ENCODE measurements at places on chromosomes 5 and 9.

- ATAC-seq = peak; percentile 79
These were observed 88.1 kb downstream of the FGF1 start for GRCh38 chr5:142597546-142598337.

DNA sequence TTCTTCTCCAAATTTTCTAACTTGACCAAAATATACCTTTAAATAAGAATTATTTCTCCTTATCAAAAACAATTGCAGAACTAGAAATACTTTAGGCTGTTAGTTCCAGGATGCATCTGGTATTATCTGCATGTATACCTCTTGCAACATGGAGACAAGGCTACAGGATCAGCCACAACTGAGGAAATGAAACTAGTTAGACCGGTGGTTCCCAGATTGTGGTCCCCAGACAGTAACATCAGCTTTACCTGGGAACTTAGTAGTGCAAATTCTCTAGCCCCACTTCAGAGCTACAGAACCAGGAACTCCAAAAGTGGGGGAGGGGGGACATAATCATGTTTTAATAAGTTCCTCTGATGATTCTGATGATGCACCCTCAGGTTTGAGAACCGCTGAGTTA is 61.6 kb upstream of the C9orf72 start:
- ATAC-seq = no peak

DNA sequence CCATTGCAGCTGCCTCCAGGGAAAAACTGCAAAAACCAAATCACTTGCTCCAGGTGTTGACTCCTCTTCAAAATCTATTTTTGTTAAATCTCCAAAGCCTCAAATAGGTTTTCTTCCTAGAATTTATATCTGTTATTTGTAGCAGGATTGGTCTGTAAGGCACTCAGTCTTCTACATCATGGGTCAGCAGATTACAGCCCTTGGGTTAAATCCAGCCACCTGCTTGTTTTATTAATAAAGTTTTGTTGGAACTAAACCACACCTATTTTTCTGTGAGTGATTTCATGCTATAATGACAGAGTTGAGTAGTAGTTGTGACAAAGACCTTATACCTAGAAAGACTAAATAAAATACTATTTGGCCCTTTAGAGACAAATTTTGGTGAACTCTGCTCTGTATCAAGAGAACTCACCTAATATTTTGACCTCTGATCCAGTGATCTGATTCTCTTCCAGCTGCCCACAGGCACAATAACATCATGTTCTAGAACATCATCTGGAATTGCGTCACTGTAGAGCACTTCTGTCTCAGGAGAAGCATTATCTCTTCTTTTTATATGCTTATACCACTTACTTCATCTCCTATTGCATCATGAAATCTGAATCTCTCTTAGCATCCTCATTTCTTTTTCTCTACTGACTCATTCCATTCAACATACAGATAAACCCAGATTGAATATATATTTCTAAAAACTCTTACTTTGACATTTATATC is 130.1 kb downstream of the RPS23 start:
- ATAC-seq = no peak

- no peak for ATAC-seq
These were observed 94.9 kb upstream of the NREP start for GRCh38 chr5:111851631-111852548.

DNA sequence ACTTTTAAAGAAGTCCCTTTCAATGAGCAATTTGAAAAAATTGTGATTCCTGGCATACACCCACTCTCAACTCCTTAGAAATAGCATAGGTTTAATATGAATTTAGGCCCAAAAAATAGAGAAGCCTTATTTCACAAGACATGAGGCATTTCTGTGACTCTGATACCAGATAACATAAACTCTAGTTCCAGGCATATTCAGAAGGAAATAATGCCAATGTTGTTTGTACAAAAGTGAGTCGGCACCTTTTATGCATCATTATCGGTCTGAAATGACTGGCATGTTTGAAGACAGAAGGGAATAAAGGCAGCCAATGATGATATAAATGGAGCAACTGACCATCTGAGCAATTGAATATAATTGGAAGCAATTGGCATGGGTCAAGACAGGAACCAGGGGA is 19.4 kb upstream of the RECK start:
- ATAC-seq = no peak

- ATAC-seq = no peak
These were observed 15.8 kb downstream of the AFF4 start for GRCh38 chr5:132947671-132948070.

DNA sequence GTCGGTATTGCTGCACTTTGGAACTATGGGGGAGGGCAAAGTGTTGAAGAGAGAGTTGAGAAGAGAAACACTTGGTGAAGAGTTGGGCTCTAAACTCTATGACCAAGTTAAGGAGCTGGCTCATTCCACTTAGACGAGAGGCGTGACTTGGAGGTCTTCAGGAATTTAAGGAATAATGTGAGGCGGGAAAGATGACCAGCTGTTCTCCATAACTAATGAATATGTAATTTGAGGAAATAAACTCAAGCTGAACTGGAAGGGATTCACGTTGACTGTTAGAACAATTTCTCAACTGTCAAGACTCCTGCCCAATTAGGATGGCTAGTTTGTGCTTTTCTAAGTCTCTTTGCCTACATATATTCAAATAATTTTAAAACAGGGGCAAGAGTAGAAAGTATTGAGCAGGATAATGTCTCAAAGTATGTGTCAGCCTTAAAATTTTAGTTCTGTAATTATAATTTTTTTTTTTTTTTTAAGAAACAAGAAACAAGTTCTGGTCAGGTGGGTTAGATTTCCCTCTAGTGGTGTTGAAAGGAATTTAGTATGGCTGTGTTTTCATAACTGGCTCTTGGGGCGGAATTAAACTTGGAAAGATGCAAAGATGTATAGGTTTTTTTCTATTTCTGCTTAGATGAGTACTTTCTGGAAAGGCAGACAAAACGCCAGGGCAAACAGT is 33.4 kb downstream of the TMEM252 start:
- no peak for ATAC-seq

- ATAC-seq = no peak
These were observed 8.4 kb downstream of the GNAQ start for GRCh38 chr9:78023003-78023741.

GRCh38 chr5:93296338-93296737 is 284.7 kb downstream of the NR2F1-AS1 start:
- ATAC-seq = no peak

DNA sequence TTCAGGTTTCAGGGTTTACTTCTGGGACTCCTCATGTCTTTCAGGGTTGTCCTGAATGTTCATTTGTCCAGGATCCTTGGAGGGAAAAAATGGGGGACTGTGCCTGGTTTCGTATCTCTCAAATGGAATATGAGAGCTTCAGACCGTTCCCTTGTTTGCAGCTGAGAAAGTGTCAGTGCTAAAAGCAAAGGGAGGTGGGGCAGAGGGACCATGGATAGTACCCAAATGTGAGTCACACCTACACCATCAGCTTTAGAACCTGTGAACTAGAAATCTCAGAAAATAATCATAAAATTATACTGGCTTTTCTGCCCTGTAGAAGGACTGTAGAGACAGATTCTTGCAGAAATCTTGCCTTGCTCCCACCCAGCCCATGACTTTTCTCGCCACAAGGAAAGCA is 84.3 kb upstream of the TAF11L2 start:
- no peak for ATAC-seq

DNA sequence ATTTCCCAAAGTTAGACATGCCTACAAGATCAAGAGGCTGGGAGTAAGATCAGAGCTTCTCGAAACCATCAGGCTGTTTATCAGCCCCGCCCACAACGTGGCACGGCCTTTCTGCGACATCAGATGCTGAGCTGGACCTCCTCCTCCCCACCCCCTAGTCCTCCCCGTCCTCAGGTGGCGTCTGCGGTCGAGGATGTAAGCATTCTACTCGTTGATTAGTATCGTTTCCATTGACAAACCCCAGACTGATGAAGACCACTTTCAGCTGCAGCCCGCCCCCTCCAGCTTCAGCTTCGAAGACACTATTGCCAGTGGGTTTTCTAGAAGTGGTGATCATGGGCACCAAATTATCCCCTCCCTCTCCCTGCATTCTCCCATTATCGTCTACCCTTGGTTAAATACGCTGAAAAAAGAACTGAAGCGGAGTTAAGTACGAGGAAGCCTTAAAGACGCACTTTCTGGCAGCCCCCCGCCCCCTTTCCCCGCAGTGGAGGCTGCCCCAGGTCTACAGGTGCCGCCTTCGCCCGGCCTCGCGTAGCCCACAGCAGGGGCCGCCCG is 1.1 kb downstream of the PPIC start:
- ATAC-seq = no peak

GRCh38 chr5:15142458-15142857 is 270.9 kb upstream of the ANKH start:
- ATAC-seq = no peak

DNA sequence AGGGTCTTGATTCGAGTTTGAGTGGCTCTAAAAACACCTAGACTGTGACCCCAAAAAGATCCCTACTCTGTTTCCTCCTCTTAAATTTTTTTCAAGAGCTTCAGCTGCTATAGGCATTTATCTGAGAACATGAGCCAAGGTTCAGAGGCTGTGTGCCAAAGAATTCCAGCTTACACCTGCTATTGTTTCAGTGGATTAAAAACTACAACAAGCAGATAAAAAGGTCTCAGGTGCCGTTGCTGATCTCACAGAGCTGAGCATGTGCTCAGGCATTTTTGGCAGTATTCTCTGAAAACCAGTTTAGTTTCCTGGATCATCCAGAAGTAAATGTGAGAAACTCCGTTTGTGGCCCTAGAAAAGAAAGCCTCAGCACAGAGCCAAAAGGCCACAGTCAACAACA is 349.2 kb downstream of the DEPDC1B start:
- ATAC-seq = no peak

DNA sequence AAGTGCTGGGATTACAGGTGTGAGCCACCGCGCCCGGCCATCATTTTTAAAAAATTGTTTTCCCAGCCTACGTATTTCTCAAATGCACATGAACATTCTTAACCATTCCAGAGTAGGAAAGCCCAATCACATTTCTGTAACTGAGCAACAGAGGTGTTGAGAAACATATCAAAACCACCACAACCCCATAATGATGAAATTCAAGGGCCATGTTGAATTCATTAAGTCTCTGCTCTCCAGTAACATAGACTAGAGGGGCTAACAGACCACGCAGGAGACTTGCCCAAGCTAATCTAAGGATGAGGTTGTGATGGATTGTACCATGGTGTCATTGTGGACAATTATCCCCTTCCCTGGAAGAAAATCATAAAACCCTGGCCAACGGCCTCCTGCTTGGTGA is 52.9 kb downstream of the MYO10 start:
- no peak for ATAC-seq

DNA sequence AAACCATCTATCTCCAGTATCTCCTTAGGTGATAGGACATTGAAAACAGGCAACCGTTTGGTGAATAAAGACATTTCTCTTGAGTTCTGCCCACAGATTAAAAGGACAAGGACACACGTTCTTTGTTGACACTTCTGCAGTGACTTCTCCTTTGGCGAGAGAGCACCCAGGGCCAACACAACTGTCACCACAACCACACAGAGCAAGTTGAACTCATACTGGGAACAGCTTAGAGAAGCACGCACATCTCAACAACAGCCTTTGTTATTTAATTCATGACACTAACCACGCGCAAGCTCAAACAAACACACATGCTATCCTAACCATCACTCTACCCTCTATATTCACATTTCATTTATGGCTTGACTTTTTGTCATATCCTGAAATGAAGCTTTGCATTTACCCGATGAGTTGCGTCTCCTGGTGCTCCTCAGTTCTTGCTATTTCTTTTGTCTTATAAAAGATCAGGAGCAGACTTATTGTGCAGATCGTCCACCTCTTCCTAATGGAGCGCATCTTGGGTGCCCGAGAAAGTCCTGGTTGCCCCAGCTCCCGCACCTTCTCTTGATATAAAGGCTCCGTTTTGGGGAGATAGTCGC is 543 bp downstream of the ST8SIA4 start:
- ATAC-seq = peak; percentile 28

DNA sequence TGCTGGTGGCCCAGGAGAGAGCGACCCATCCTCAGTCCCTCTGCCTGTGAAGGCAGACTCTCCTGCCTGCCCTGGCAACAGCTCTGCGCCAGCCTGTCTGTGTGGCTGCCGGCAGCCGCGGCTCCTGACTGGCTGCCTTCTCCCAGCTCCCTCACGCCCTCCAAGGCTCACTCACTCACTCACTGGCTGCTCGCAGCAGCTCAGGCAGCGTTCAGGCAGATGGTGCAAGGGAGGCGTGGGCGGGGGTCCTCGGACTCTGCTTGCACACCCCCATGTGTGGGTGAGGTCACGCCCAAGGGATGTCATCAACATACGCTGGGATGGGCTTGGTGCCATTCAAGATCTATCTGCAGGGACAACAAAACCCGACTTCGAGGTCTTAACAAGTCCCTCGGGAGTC is 66.7 kb downstream of the DAB2IP start:
- no peak for ATAC-seq

DNA sequence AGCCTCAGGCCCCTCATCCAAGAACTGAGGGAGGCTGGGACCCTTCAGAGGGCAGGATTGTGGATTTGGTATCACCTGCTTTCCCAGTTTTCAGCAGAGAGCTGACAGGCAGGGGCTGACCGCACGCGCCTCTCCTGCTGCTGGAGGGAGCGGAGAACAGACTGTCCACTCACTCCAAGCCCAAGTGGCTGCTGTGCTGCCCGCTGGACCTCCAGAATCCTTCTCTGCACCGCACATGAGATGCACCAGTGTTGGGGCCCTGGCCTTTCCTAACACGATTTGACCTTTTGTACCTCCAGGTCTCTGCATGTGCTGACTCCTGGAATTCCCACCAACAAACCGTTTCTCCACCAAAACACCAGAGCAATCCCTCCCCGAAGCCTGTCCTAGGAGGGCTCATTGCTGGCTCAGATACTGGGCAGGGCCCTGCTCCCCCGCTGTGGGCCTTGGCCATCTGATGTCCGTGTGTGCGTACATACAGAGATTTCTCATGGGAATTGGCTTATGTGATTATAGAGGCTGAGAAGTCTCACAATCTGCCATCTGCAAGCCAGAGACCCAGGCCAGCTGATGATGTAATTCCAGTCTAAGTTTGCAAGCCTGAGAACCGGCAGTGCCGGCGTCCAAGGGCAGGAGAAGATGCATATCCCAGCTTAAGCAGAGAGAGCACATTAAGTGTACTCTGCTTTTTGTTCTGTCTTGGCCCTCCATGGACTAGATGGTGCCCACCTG is 141.7 kb downstream of the GADD45G start:
- no peak for ATAC-seq

Data from activated CD4-positive, CD25-positive, alpha-beta regulatory T cell treated with anti-CD3 and anti-CD28 coated beads, Interleukin-2, amount 50 U/mL, for 24 hours (primary cell).